ENCODE measurements at places on chromosomes 4 and X. TPM values are rescaled to one million over a fixed set of nuclear protein-coding genes. Genes with fewer than 3 reads are reported as not detected.

COX18 gene
- 12.5 TPM for polyA plus RNA-seq

GRCh38 chr4:82802911-82803310 lies 4.3 kb upstream of the SCD5 start:
- DNase-seq = no peak

DNA sequence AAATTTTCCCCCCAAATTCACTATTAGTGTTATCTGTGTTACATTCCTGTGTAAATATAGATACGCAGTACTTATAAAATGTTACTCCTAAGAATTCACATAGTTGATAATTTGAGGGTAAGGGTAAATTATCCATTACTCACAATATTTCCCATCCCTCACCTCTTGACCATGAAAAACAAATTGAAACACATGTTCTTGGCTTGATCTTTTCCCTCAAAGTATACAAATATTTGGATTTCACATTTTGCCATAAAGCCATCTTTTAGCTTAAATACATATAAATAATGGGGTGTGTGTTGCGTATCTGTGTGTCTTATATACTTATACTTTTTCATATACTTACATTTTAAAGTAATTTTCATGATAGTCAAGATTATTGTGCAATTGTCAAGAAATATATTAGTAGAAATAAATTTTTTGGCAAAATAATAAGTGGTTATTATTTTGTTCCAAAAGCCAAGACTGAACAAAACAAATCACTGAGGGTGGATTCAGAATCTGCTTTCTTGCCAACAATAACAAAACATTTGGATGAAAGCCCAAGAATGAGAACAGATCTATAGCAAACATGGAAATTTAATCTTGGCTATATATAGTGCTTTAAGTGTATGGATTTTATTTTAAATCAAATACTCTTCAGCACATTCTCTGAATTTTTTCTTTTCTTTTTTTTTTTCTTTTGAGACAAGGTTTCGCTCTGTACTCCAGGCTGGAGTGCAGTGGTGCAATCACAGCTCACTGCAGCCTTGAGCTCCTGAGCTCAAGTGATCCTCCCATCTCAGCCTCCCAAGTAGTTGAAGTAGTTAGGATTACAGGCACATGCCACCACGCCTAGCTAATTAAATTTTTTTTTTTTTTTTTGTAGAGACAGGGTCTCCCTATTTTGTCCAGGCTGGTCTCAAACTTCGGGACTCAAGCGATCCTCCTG lies 48.5 kb upstream of the PRSS48 start:
- no peak for DNase-seq

DNA sequence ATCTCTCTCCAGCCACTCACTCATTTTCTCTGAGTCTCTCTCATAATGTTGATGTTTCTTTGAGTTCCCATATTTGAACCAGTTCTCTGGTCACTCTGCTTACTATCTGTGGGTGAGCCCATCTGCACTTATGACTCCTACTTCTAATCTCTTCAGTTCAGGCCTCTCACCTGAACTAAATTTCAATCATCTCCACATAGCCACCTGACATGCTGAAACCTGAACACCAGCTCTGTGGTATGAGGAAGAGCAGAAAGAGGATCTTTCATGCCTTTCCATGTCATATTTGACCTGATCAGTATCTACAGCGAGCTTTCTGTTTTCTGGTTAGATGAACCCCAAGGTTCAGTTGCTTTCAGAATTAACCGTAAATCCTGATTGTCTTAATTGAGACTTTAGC lies 122.2 kb upstream of the ESX1 start:
- peak; percentile 31 for DNase-seq

Measured in mammary epithelial cell (primary cell).